Activated CD4-positive, alpha-beta T cell treated with anti-CD3 and anti-CD28 coated beads, Interleukin-2, amount 50 U/mL, for 1 hour (primary cell): ENCODE measurements at places on chromosomes 12 and 14.
A peak's percentile ranks its signal among the peaks of the same experiment; 100 is the strongest.

DNA sequence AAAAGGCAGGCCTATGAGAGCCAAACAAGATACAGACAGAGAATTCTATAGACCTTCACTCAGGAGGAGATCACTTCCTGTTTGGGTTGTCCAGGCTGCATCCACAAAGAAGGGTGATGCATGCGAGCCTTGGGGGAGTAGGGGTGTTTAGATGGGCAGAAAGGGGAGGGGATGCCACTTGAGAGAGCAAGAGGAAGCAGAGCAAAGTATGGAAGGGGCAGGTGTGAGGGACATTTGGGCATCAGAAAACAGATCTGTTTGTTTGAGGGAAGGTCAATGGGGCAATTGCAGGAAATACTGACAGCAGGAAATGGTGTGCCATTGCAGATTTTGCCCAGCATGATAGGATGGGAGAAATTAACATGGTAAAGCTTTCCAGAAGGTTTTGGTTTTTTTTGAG, 146.4 kb upstream of the FOXN3 start:
- DNase-seq: no peak

DNA sequence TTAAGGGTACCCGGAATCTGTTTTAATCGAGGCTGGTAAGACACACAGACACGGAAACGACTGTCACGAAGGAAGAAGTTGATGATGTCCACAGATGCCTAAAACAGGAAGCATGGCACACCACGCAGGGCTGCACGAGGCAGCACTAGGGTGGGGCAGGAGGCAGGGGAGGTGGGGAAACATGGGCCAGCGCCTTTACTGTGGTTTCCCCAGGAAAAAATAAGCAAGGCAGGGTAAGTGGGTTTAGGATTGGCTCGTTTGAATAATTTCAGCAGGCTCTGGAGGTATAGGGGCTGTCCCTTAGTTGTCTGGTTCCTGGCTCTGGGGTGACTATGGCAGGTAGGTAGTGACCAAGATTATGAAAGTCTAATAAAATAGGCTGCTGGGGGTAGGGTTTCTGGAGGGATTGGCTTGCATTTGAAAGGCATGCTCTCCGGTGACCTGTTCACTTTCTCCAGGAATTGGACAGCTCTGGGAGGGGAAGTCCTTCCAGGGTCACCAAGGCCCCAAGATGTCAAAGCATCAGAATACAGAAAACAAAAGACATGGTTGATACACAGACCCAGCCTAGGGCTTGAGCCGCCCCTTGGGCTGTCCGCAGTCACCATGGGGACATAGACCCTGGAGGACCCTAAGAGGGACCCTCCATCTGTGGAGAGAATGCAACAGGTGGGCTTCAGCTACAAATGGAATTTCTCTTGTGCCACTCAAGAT, 35.3 kb downstream of the MAP1LC3B2 start:
- peak; percentile 20 for DNase-seq

DNA sequence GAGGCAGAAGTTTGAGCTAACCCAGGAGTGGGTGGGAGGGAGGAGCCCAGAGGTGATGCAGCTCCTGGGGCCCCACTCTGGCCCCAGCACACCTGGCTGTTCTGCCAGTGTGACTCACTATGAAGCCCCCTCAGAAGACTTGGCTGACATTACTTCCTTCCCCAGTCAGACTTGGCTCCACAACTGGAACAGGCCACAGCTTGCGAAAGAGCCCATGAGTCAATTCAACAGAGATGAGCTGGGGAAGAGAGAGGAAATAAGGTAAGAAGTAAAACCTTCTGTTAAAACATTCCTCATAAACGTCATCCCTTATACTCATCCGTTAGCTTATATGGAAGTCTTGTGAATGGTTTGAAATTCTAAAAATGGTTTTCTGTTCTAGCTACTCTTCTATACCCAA, 245.9 kb downstream of the ADAMTS20 start:
- DNase-seq: no peak

- no peak for DNase-seq
Measured at GRCh38 chr12:71469258-71469750, 29.7 kb downstream of the LGR5 start.

- no peak for DNase-seq
Measured at GRCh38 chr12:39476121-39476520, 33.2 kb upstream of the KIF21A start.

DNA sequence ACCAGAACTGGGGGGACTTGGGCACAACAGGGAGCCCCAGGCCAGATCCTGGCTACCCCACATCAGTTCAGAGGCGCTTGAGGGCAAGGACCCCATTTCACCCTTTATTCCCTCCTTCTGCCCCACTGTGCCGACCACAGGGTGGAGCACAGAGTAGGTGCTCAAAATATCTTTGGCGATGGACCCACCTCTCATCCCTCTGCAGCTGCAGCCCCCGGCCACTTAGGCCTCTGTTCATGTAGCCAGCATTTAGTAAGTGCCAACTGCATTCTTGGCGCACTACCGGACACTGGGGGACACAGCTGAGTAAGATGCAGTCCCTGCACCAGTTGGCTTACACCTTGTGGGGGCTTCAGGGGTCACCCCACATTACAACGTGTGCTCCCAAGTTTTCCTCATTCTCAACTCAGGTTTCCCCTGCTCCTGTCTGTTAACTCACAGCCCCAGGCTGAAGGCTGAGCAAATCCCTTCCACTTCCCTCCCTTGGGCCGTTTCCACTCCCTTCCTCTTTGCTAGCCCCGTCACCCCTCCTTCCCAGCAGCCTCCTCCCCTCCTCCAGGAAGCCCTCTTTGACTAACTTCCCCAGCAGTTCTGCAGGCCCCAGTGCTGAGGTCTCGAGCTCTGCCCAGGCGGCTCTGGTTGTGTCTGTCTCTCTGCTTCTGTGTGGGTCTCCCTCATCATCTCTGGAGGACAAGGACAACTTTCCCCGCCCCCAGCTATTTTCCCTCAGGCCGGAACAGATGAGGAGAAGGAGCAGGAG, 26.5 kb downstream of the KRT80 start:
- no peak for DNase-seq

DNA sequence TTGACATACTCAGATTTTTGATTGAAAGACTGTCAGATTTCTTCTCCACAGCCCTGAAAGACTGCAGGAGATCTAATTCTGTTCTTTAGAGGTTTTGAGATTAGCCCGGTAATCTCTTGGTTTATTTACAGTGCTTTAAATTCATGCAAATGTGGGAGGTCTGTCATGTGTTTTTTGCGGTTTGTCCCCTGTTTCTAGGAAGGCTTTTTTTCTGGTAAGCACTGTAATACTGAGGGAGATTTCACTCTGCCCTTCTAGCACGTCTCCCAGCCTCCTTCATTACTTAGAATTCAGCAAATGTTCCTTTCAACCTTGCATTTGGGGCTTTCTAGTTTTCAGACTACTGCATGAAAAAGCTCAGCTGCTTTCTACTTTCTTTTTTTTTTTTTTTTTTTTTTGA, 31.1 kb downstream of the GPHN start:
- DNase-seq: no peak

GRCh38 chr14:55059333-55059732, 7.9 kb downstream of the MAPK1IP1L start:
- DNase-seq: no peak

DNA sequence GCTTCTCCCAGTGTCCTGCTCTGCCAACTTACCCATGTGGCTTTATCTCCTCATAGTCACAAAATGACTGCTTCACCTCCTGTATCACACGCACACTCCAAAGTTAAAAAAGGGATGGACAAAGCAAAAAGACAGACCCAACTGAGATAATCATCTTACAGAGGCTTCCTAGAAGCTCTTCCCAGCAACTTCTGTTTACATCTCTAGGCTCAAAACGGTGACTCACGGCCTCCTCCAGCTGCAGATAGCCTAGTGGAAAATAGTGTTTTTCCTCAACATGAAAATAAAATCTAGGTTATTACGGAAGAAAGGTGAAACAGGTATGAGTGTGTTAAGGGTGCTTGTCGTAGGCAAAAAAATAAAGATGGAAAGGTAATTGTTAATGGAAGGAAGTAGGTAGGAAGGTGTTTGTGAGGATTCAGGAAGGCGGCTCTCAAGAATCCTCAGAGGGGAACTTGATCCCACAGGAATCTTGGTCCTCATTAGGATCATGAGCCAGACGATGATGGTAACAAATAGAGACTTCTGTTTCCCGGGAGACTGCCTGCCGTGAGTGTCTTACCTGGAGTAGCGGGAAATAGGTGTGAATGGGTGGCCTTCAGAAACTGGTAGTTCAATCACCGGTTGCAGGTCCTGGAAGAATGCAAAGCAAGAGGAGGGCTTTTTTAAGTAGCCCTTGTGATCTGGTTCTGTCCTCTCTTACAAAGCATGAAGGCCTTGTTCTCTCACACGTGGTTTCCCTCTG, 487.5 kb upstream of the TMEM132C start:
- no peak for DNase-seq

DNA sequence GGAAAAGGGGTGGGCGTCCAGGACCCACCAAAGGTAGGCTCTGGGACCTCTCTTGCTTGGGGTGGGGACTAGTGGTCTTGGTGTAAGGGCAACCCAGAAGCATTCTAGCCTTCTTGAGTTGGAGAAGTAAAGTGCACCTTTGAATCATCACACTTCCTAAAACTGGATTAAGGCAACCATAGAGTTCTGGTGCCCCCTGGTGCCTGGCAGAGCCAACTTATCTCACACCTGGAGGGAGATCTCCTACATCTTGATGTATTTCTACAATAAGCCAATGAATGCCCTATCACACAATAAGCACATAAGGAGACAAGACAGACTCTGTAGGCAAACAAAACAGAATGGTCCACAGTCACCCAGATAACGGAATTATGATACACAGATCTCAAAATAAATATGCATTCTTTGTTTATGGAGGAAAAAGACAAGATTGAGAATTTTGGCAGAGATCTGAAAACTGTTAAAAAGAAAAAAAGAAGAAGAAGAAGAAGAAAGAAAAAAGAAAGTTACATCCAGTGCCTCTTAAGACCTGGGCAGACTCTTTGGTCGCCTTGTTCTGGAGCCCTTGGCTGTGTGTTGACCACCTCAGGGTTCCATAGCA, 95.9 kb upstream of the PPP2R5C start:
- peak; percentile 17 for DNase-seq

DNA sequence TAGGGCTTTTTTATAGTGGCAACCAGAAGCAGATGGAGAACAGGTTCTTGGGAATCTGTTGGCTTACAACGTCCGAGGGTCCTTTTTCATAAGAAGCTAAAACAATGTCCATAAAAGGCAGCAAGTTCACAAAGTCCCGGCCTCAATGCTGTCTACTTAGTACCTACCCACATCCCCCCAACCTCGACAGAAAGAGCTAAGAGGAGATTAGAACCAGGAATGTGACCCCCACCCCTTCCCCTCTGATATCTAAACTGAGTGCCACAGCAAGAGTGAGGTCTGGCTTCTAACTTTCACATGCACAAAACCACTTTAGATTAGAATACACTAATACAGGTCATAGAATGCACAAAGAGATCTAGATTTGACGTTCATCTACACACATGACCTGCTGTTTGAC, 4.5 kb downstream of the DPF3 start:
- DNase-seq: no peak

- no peak for DNase-seq
Measured at GRCh38 chr12:71578694-71579258, 84.9 kb downstream of the ZFC3H1 start.

GRCh38 chr12:3427956-3428355, 63.0 kb upstream of the PRMT8 start:
- DNase-seq: no peak

DNA sequence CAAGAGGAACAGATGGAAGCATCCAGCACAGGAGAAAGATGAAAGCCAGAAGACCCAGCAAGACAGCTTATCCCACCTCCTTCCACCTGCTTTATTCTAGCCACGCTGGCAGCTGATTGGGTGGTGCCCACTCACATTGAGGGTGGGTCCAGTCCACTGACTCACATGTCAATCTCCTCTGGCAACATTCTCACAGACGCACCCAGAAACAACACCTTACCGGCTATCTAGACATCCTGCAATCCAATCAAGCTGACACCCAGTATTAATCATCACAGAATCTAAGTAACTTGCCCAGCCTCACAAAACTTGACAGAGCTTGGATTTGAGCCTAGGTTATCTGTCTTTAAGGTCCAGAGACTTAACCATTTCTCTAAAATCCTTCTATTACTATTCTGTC, 208.9 kb downstream of the PAH start:
- no peak for DNase-seq

GRCh38 chr14:78029601-78030372, 140.4 kb upstream of the NRXN3 start:
- no peak for DNase-seq

DNA sequence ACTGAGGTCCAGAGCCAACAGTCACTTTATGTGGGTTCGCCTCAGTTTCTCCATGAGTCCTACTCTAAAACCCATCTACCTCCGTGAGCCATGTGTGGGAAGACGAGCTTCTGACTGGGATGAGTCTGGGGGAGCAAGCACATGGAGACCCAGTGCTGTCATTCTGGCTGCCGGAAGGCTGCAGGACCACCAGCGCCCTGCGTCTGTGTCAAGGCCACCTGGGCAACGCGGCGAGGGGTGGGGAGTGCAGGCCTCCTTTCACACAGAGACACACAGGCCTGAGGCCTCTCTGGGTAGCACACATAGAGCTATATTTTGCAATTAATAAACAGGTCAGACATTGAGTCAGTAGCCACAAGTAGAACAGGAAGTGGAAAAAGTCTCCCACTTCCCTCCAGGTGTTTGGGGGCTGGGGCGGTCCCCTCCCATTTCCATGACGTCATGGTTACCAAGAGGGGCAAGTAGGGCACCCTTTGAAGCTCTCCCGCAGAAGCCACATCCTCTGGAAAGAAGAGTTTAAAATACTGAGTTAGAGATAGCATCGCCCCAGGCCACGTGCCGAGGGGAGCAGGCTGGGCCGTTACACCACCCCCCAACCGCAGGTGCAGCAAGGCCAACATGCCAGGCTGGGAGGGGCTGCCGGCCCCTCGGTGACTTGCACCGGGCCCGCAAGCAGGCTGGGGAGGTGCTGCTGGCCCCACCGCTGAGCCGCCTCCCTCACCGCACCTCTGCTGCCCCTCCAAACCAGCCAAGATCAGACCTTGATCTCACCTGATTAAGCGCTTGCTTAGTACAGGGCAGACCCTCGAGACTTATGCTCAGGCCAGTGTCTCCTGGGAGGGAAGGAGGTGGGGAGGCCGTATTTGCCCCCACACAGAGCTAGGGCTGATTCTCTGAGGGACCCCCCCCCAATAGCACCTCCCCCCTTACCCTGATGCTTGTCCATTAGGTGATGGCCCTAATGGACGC, 32.7 kb downstream of the DAD1 start:
- peak; percentile 94 for DNase-seq

DNA sequence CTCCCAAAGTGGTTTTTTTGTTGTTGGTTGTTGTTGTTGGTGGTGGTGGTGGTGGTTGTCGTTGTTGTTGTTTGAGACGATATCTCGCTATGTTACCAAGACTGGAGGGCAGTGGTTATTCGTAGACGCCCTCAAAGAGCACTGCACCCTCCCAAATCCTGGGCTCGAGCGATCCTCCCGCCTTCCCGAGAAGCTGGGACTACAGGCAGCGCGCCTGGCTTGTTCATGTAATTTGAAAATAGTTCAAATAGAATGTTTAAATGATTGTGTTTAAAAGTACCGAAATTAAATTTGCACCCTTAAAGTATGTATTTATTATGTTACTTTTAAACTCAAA, 439 bp upstream of the ANAPC5 start:
- no peak for DNase-seq
